Aorta (tissue), 5 donors: ENCODE measurements at places on chromosomes 11 and 22.

GRCh38 chr22:44486538-44486937 is 11.5 kb downstream of the RTL6 start:
- H3K4me3 ChIP-seq, result no peak overlapping the region
- H3K36me3 ChIP-seq, result no peaks in the 10 kb centered on the region
- no peaks in the 10 kb centered on the region for H3K27me3 ChIP-seq
- no peak overlapping the region for H3K27ac ChIP-seq
- no peak for DNase-seq

- H3K4me1 ChIP-seq, result peaks cover 5% of the 10 kb centered on the region
- peak overlapping the region; percentile 87 for H3K27ac ChIP-seq
- no peaks in the 10 kb centered on the region for H3K27me3 ChIP-seq
- H3K4me3 ChIP-seq, result no peak overlapping the region
Measured at GRCh38 chr22:42621505-42622002, 6.9 kb upstream of the POLDIP3 start.

GRCh38 chr11:129427816-129428406 is 52.3 kb downstream of the BARX2 start:
- no peak for DNase-seq
- H3K36me3 ChIP-seq, result no peaks in the 10 kb centered on the region
- H3K27me3 ChIP-seq, result no peaks in the 10 kb centered on the region
- H3K4me1 ChIP-seq, result no peaks in the 10 kb centered on the region
- H3K4me3 ChIP-seq, result no peak overlapping the region
- H3K27ac ChIP-seq, result no peak overlapping the region

DNA sequence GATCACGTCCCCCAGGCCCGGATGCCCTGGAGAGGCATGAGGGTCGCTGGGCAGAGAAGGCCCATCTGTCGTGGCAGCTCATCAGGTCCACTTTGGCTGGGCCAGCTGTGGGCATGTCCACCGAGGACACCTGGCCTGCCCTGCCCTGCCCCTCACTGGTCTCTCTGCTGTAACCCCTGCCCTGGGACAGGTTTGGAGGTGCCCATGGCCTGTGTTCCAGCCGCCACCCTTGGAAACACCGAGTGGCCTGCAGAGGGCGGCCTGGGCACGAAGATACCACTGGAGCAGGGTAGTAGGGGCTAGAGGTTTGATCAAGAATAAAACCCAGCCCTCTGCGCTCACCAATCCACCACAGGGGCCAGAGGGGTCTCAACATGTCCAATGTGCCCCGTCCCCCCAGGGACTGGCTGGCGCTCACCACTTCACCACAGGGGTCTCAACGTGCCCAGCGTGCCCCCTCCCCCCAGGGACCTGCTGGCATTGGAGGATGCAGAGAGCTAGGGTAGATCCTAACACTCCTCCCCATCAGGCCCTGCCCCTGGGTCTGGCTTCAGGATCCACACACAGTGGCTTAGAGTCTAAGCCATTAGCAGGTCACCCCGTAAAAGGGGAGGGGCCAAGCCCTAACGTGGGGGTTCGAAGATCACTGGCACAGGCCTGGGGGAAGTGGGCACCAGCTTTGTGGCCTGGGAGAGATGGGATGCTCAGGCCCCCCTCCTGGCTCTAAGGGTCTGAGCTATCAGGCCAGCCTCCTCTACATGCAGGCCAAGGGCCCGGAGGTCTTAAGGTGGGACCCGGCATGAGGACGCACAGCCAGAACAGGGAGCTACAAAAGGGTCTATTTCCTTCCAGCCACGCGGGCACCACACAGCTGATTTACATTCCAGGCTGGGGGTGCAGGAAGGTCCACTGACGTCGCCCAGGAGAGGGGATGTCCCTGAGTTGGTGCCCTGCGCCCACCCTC is 1.3 kb upstream of the HDAC10 start:
- H3K27ac ChIP-seq, result no peak overlapping the region
- no peak overlapping the region for H3K4me3 ChIP-seq
- H3K36me3 ChIP-seq, result no peaks in the 10 kb centered on the region
- H3K27me3 ChIP-seq, result no peaks in the 10 kb centered on the region
- no peaks in the 10 kb centered on the region for H3K4me1 ChIP-seq
- DNase-seq, result peak; percentile 92

DNA sequence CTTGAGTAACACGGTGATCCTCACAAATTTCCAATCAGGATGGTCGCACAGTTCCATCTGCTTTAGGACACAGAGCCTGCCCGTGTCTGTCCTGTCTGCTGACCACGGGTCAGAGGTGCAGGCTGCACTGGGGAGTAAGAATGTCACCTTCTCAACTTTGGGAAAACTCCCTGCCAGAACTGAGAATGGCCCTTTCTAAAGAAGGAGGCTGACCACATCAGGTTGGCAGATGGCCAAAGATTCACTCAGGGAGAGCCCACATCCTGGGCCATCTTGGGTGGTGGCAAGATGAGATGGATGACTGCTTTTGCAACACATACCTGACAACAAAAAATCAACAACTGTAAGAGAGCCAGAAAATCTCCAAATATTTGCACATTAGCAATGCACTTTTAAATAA is 101.9 kb downstream of the IGLL1 start:
- no peak overlapping the region for H3K4me3 ChIP-seq
- no peak for DNase-seq
- no peaks in the 10 kb centered on the region for H3K27me3 ChIP-seq
- no peak overlapping the region for H3K27ac ChIP-seq
- H3K36me3 ChIP-seq, result no peaks in the 10 kb centered on the region

- no peaks in the 10 kb centered on the region for H3K4me1 ChIP-seq
- H3K4me3 ChIP-seq, result no peak overlapping the region
- H3K36me3 ChIP-seq, result no peaks in the 10 kb centered on the region
- no peak overlapping the region for H3K27ac ChIP-seq
- DNase-seq, result no peak
- H3K27me3 ChIP-seq, result no peaks in the 10 kb centered on the region
Measured at GRCh38 chr22:40210818-40211217, 33.1 kb downstream of the TNRC6B start.
